ENCODE measurements at places on chromosomes 6 and 20. TPM values are rescaled to one million over a fixed set of nuclear protein-coding genes. Genes with fewer than 3 reads are reported as not detected.

GRCh38 chr20:9241721-9242427 lies 173.0 kb downstream of the PLCB4 start:
- no peak for DNase-seq

- peak; percentile 84 for DNase-seq
These were observed 10.6 kb upstream of the EFHC1 start for GRCh38 chr6:52409499-52409898.

Gene DOK5
- total RNA-seq, result 85.6 TPM

Gene TFAP2D
- total RNA-seq, result not detected

Gene ADGRF1
- not detected for total RNA-seq
